GM23338 (cell line): ENCODE measurements at places on chromosomes 6 and 20.

- no peak for DNase-seq
These were observed 84.5 kb upstream of the LRFN2 start for GRCh38 chr6:40671694-40672050.

GRCh38 chr20:33679758-33680485 is 5.7 kb upstream of the NECAB3 start:
- DNase-seq = no peak

DNA sequence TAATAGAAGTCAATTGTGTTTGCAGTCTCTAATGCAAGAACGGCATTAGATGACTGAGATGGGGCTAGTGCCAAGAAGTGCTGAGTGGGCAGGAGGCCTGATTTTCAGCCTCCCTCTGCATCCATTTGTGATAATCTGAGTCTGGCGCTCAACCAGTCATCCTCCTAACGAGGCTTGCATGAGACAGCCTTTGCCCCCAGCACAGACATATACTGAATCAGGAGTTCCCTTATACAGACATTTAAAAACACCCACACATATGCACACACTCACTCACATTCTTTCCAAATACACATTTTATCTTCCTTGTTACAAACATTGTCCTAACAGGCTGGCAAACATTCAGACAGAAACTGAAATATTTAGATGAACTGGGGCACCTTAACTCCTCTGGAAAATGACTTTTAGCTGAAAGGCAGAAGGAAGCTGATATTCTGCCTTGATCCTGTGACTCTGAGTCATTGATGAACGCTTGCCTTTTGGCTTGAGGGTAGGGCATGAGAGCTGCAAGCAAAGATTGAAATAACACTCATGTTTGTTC is 562.3 kb downstream of the DHX35 start:
- DNase-seq = no peak

DNA sequence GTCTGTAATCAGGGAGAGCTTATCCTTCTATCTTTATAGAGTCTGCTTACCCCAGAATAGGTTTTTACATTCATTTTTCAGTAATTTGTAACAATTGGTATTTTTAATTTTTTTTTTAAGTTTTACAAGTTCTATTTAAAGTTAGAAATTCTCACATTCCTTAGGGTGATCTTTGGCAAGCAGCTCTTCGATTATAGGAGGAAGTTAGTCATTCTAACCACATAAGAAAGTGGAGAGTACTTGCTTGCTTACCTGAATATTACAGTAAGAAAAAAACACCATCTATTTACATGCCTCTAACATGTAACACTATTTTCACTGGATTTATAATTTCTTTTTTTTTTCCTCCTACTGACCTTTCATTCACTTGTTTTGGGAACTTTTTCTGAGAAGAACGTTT is 6.7 kb downstream of the TSHZ2 start:
- no peak for DNase-seq

DNA sequence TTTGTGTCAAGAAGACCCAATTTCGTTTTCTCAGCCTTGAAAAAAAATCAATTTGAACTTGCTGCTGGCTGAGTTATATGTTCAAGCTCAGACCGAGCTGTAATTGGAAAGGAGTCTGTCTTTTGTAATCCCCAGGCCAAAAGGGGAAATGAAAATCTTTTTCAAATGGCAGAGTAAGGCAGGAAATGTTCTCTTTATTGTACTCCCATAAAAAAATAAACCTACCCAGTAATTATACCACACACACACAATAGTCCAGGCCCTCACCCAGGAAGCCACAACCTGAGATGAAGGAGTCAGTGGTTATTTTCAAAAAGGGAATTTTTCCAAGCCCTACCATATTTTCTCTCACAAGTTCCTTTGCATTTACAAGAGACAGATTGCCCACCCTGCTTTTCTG is 45.3 kb downstream of the CLIC5 start:
- DNase-seq = no peak

DNA sequence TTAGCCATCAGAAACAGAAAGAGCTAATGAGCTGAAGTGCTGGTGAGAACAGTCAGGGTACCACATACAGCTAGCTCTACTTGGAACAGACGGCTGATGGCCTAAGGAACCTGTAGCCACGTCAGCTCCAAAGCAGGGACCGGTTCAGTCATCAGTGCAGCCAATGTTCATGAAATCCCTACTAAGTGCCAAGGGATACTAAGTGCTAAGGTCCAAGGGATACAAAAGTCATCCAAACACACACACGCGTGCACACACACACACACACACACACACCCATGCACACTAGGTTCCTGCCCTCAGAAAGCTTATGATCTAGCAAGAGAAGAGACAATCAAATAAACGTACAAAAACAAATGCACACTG is 53.6 kb downstream of the MAP3K5 start:
- DNase-seq = no peak

GRCh38 chr6:127727260-127727953 is 150.4 kb downstream of the C6orf58 start:
- DNase-seq = no peak

DNA sequence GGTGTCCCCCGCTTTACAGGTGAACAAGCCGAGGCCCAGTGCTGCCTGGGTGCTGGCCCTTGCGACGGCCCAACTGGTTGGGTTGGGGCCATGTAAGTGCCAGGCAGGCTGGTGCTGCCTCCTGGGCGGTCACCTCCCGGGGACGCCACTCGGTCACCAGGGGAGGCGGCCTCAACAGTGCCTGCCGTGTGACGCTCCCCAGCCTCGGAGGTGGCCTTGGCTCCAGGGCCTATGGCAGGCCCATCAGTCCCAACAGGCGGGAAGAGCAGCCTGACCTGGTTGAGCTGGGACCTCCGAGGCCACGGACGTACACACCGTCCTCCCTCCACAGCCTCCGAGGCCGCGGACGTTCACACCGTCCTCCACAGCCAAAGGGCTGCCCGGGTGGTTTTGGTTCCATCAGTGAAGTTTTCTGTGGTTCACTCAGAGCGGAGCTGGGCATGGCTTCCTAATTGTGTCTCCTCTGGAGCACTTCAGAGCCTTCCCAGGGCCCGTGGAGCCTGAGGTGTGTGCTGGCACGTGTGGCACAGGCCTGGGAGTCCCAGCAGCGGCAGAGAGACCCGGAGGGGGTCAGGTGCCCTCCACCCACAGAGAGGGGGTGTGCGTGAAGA is 19.3 kb upstream of the SLCO4A1 start:
- DNase-seq = no peak

- DNase-seq = no peak
These were observed 326.2 kb downstream of the CD83 start for GRCh38 chr6:14443629-14444268.

DNA sequence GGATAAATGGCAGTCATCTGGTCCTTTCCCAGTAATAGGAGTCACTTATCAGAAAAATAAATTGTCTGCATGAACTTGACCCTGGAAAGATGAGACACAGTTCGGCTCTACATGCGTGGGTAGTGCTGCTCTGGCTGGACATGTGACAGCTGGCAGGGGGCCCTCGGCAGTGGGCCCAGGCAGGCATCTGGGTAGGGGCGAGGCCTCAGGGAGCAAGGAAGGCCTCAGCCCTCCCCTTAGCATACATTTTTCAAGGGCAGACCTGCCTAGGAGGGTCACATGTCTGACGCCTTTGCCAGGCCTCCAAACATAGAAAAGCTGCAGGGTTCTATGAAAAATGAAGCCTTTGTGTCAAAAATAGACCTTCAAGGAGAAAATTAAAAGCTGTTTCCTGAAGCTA is 12.8 kb upstream of the ILRUN start:
- no peak for DNase-seq

DNA sequence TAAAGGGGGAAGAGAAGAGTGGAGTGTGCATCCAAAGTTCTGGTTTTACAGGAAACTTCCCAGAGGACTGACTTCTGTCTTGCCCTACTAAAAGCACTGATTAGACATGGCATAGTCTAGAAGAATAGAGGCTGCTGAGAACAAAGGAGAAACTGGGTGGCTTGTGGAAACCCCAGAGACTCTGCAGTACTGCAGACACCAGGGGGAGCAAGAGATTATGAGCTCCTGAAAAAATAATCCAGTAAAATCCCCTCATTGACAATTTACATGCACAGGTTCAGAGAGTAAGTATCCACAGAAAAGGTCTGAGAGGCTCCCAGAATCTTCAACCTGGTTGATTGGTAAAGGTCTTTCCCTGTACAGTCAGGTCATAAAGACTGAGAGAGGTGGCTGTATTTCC is 48.7 kb upstream of the CLVS2 start:
- peak; percentile 81 for DNase-seq

DNA sequence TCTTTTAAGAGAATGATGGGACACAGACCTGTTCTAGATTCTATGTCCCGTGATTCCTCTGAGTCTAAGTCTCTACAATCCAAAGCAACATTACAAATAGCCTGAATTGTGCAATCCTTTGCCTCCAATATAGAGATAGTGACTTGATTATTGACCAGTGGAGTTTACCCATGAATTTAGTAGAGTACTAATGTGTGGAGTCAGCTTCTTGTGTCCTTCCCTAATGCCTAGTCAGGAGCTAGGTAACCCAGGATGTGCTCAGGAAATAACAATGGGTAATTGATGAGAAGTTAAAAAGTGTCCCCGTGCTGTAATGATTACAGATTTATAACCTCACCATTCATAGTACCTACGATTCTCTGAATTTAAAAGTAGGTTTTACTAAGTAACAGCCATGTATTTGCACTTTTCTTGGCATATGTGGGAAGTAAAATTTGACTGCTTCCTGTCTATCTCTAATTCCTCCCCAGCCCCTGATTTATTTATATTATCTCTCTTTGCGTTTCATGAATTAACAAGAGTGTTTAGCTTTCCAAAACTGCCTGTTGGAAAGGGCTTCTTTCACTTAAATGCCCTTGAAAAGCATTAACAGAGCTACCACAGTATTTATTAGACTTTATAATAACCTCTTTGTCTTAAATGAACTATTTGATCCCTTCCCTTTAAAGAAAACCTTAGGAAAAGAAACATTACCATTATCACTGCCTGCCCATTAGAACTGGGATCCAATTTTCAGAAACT is 30.5 kb downstream of the NEDD9 start:
- no peak for DNase-seq

DNA sequence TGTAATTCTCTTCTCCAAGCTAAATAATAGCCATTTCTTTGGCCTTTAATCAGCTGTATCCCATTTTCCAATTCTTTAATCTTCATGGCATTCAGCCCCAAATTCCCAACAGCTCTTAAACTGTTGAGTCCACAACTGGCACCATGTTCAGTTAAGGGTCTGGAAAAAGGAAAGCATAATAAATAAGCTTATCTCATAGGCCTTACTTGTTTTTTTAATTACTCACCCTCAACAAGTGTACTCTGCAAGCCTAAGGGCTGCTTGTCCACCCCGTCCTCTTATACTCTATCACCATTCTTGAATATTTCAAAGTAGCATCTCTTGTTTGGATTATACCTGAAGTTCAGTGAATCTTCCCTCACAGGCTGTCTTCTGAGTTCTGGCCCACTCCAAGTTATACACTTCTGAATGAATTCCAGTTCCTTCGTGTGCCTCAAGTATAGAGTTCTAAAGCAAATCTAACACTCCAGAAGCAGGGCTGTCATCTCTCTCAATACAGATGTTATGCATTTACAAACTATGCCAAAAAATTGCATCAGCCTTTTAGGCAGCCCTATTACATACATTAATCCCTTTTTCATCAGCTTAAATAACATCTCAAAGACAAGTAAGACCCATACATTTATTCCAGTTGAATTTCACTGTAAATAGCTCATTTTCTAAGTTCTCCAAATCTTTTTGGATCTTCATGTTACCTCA is 98.7 kb downstream of the COL21A1 start:
- no peak for DNase-seq

- no peak for DNase-seq
These were observed 1.7 kb upstream of the GMPR start for GRCh38 chr6:16236631-16237199.

DNA sequence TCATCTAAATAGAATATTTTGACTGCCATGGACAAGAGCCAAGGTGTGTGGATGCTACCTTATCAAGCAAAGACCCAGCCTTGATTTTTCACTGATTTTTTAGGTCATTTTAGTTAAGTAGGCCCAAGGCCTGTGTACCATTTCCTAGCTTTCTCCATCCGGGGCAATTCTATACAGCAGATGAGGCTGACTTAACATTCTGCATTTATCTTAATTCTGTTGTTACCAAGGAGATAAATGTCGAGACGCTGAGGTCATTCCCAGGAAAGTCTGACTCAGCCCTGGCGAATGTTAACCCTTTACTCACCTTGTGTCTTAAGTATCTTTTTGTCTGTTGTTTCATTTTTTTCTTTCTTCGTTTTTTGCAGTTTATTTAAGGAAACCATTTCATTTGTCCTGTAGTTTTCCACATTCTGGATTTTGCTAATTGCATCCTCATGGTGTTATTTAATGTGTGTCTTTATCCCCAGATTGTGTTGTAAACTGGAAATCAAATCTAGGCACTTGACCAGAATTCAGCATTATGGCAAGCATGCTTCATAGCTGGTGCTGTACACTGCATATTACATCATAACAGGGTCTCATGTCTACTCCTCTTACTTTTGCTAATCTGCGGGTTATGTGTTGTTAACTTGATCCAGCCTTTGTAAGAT is 277.0 kb downstream of the CDKAL1 start:
- DNase-seq = peak; percentile 96

DNA sequence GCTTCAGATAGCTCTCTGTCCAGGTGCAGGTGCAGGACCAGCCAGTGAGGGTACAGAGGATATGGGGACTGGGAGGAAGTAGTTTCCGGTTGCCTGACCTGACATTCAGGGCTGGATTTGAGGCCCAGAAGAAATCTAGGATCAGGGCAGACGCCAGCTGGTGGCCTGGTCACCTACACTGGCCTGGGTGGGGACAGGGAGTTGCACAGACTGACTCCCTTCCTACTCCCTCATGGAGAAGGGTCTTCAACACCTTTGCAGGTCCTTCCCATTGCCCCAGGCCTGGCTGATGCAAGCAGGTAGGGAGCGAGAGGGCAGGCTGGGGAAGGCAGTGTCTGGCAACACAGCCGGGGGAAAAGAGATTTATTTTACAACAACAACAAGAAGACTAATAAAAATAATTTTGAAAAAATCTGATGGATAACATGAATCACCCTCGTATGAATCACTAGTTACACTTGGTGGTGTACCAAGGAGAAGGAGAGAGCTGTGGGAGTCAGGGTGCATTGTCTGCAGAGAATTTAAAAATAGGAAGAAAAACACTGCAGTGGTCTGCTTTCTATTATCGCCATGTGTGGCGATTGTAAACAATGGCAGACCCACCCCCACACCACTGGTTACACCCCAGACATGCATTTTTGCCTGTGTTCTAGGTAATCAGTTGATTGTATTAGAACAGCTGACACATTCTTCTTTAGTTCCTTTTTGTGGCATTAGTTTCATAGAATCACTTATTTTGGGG is 62.3 kb upstream of the SNX9 start:
- DNase-seq = no peak

GRCh38 chr6:49327005-49327404 is 136.0 kb downstream of the MMUT start:
- no peak for DNase-seq

DNA sequence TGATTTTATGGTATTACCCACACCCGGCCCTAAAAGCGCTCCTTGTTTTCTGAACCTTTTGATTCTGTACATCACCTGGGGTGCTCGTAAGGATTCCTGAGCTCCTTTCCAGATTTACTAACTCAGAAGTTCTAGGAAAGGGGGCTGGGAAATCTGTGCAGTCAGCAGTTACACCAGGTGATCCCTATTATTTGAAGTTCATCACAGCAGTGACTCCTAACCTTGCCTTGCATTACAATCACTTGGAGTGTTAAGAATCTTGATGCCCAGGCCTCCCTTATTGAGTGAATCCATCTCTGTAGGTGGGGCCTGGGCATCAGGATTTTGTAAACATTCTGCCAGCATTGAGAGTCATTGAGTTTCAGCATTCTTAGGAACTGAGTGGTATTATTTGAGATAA is 44.7 kb downstream of the BMP6 start:
- DNase-seq = peak; percentile 46

GRCh38 chr6:57085471-57085870 is 4.5 kb upstream of the ZNF451 start:
- DNase-seq = no peak
